Endothelial cell of umbilical vein (primary cell): ENCODE measurements at places on chromosomes 12 and 14. TPM values are rescaled to one million over a fixed set of nuclear protein-coding genes. Genes with fewer than 3 reads are reported as not detected.

DNA sequence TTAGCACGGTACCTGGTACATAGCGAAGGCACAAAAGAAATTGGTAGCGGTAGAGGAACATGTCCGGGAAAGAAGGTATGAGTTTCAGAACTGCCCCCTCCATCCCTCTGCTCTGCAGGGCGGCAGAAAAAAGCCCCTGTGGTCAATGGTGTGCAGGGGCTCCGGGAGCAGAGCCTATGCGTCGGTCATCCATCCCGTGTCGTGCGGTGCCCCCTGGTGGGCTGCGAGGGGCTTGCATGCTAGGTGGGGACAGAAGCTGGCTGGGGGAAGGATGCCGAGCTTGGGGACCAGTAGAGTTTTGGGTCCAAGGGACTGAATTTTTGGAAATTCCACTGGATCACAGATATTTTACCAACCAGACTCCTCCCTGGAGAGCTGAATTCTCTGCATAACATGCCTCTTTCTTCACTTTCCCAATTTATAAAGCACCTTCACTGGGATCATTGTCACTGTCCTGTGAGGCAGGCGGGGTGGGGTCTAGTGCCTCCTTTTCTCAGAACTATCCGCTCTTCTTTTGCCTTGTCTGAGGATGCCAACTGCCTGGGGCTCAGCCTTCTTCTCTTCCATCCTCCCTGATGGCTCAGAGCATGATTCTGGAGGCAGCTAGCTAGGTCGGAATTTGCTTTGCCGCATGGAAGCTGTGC, 148.7 kb downstream of the SMOC1 start:
- peak; percentile 56 for DNase-seq
- H3K4me1 ChIP-seq = no peaks in the 10 kb centered on the region
- H3K4me3 ChIP-seq = no peak overlapping the region
- H3K36me3 ChIP-seq = no peaks in the 10 kb centered on the region
- H3K27me3 ChIP-seq = no peaks in the 10 kb centered on the region

DNA sequence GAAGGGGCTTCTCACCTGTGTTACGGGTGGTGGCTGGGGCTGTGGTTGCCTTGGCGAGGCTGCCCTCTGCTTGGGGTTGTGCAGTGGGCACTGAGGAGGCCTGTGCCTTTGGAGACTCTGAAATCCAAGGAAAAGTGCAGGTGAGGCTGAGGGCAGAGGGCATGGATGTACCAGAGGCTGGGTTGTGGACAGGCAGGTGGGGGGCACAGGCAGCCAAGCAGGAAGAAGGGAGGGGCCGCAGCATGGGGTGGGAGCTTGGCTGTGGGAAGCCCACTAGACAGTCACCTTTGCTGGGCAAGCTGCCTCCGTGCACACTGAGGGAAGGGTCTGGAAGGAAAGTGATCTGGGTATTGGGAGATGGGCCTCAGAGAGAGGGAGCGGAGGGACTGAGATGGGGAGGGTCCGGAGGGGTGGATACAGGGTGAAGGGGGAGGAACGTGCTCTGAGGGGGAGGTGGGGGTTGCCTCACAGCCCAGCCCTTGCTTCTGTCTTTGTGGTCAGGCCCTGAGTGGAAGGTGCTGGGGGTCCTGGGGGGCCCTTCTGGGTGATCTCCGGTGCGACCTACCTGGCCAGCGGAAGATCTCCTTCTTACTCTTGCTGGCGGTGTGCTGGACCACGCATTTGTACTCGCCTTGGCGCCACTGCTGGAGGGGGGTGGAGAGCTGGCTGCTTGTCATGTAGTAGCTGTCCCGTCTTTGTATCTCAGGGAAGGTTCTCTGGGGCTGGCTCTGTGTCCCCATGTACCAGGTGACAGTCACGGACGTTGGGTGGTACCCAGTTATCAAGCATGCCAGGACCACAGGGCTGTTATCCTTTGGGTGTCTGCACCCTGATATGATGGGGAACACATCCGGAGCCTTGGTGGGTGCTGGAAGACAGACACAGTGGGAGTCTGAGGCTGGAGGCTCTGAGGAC, 318.7 kb downstream of the TMEM121 start:
- H3K36me3 ChIP-seq = no peaks in the 10 kb centered on the region
- no peak overlapping the region for H3K4me3 ChIP-seq
- no peak overlapping the region for H3K27ac ChIP-seq
- H3K27me3 ChIP-seq = no peaks in the 10 kb centered on the region
- no peak for DNase-seq

GRCh38 chr12:992647-993046, 1.6 kb downstream of the ERC1 start:
- H3K27ac ChIP-seq = no peak overlapping the region
- DNase-seq = no peak
- H3K4me3 ChIP-seq = no peak overlapping the region
- no peaks in the 10 kb centered on the region for H3K36me3 ChIP-seq

DNA sequence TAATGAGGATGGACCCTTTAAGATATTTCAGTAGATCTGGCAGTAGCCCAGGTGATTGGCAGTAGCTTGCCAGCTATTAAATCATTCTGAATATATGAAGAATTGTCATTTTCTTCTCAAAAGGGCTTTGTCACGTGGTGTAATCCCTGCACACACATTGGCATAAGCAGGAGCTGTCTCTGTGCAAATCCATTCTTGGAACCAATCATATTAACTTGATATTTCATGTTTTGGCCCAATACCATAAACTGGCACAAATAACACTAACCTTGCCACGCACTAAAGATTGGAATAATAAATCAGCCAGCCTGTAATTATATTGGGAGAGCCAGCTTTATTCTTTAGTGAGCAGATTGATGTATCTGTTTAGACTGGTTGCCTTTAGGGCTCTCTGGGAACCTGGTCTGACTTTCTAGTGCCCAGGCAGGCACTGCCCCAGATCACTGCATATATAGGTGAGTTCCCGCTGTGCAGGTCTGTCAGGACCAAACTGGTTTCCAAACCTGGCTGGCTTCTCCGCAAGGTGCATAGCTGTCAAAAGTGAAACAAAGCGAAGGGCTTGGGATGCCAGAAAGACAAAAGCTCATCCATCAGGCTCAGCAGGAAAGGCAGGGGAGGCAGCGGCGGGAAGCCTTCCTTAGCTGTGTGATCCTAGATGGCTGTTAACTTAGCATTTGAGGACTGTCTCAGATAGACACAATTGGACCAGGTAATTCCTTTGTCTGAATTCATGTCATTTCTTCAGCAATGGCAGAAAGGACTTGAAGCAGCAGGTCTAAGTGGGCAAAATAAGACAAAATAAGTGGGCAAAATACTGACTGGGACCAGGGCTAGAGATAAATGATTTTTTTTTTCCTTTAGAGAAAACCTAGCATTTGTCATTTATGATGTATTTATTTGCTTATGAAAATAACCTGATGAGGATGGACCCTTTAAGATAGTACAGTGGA, 128.8 kb upstream of the DYRK2 start:
- no peak for DNase-seq
- H3K27me3 ChIP-seq = no peaks in the 10 kb centered on the region
- no peaks in the 10 kb centered on the region for H3K4me1 ChIP-seq

- H3K36me3 ChIP-seq = no peaks in the 10 kb centered on the region
- H3K27me3 ChIP-seq = no peaks in the 10 kb centered on the region
- H3K4me3 ChIP-seq = no peak overlapping the region
- H3K27ac ChIP-seq = peak overlapping the region; percentile 71
These were observed 112.5 kb downstream of the FOXN3 start for GRCh38 chr14:89304561-89304960.

- no peaks in the 10 kb centered on the region for H3K27me3 ChIP-seq
- DNase-seq = no peak
- H3K4me1 ChIP-seq = peaks cover 31% of the 10 kb centered on the region
- no peaks in the 10 kb centered on the region for H3K36me3 ChIP-seq
These were observed 180.6 kb upstream of the EEA1 start for GRCh38 chr12:93109551-93110203.

- no peaks in the 10 kb centered on the region for H3K27me3 ChIP-seq
- no peaks in the 10 kb centered on the region for H3K4me1 ChIP-seq
- DNase-seq = no peak
- H3K36me3 ChIP-seq = no peaks in the 10 kb centered on the region
These were observed 56.6 kb downstream of the ZFYVE21 start for GRCh38 chr14:103772078-103772712.

DNA sequence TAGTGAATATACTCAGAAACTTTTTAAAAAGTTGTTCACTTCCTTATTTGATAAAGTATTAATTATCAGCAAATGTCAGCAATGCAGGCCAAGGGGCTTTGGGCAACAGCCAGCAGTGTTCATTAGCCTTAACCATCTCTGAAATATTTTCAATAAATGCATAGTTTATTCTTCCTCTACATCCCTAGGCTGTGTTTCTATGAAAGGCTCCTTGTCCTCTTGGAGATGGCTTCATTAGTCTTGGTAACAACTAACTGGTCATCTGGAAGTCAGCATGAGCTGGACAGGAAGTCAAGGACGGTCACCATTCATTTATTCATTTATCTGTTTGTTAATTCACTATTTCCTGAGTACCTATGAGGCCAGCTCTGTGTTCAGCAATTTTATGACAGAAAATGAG, 124.0 kb upstream of the TMEM132D start:
- no peak overlapping the region for H3K4me3 ChIP-seq
- H3K4me1 ChIP-seq = no peaks in the 10 kb centered on the region
- H3K27ac ChIP-seq = no peak overlapping the region
- no peak for DNase-seq
- H3K36me3 ChIP-seq = no peaks in the 10 kb centered on the region
- H3K27me3 ChIP-seq = no peaks in the 10 kb centered on the region

DNA sequence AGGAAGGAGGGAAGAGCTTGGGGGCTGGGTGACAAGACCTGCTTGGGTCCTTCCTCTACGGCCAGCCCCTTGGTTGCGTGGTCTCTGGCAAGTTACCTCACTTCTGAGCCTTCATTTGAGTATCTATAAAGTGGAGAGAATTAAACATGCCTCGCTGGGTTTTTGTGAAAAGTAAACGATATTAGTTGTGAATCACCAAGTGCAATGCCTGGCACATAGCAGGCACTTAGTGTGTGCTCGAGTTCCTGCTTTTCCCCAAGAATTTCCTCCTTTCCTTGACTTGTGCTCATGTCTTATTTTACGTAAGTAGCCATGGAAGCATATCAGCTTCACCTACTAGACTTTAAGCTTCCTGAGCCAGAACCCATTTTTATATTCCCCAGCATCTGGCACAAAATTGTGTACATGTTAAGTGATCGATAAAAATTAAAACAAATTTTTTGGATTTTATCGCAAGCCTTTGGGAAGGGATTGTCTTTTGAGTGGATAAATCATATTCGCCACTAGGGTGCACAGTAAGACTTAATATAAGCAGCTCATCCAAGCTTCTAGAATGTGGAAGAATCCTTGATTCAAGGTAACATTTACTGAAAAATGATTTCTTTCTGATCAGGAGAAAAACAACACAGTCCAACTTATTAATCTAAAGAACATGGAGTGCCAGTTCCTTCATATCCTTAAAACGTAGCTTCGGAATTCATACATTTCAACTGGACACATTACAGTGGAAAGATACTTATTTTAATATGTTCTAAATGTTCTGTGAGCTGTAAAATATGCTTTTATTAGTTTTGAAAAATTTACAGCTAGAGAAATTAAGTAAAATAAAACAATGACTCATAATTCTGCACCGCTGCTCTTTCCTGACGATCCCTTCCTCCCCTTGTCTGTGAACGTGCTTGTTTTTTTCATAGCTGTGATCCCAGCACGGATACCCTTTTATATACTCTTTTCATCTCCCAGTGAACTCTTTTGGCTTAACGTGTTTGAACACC, 62.0 kb downstream of the SLC25A47 start:
- H3K27ac ChIP-seq = peak overlapping the region; percentile 76
- peaks cover 32% of the 10 kb centered on the region for H3K4me1 ChIP-seq
- H3K36me3 ChIP-seq = peaks cover 3% of the 10 kb centered on the region
- peak; percentile 77 for DNase-seq

GRCh38 chr12:28569698-28570411, 379.6 kb downstream of the CCDC91 start:
- no peak overlapping the region for H3K27ac ChIP-seq
- no peaks in the 10 kb centered on the region for H3K27me3 ChIP-seq
- no peak overlapping the region for H3K4me3 ChIP-seq
- H3K4me1 ChIP-seq = peaks cover 6% of the 10 kb centered on the region
- peak; percentile 42 for DNase-seq

DNA sequence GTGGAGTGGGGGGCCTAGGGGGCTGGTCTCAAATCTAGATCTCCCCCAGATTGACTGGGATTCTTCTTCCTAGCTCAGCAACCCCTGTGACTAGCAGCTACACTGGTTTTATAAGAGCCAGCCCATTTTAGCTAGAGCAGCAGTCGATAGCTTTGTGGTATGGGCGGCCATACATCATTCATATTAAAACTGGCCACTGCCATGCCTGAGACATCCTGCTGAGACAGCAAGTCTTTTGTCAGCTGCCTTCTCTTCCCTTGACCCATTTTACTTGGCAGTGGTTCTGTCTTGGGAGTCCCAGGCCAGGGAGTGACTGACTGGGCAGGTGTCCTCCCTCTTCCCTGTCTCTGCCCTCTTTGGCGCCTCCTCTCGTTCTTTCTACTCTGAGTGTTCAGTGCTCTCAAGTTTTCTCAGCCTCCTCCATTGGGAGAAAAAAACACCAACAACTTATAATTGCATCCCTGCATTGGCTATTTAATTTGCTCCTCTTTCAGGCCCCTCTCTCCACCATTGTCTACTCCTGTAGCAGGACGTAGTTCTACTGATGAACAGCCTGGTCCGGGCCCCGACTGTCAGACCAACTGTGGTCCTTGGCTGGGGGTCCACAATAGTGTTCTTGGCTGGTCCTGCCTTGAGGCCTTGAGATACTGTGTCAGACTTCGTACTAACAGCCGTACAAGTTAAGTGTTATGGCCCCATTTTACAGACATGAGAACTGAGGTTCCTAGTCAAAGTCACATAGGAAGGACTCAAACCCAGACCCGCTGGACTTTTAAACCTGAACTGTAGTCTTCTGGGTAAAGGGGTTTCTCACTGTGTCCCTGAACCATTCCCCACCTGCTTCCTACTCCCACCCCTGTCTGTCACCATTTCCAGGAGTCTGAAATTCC, 18.3 kb upstream of the JDP2 start:
- no peaks in the 10 kb centered on the region for H3K4me1 ChIP-seq
- H3K36me3 ChIP-seq = no peaks in the 10 kb centered on the region
- H3K27me3 ChIP-seq = peaks cover 3% of the 10 kb centered on the region
- H3K4me3 ChIP-seq = no peak overlapping the region
- no peak overlapping the region for H3K27ac ChIP-seq
- no peak for DNase-seq

DNA sequence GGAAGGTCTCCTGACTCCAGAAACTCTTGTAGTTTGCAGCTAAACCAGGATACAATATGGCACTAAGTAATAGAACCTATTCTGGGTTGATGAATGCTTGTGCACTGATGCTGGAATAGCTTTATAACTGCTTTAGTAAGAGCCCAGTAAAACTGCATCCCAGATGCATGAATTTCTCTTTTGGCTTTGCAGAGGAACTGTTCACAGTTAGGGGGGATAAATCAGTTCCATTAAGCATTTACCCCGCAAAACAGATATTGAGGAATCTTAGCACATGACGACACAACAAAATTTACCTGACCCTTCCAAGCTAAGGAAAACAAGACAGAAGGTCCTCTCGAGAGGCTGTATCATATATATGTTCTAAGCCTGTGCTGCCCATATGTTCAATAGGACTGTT, 457.4 kb downstream of the FOXG1 start:
- H3K4me1 ChIP-seq = no peaks in the 10 kb centered on the region
- H3K36me3 ChIP-seq = no peaks in the 10 kb centered on the region
- H3K27me3 ChIP-seq = no peaks in the 10 kb centered on the region
- H3K4me3 ChIP-seq = no peak overlapping the region
- H3K27ac ChIP-seq = no peak overlapping the region

Gene ANO2
- 51.6 and 65.0 TPM in 2 replicates for total RNA-seq

Gene AQP2
- total RNA-seq = not detected in 2 replicates

Gene PROX2
- total RNA-seq = not detected in 2 replicates

Gene TEAD4
- total RNA-seq = 39.4 and 46.0 TPM in 2 replicates

Gene TEX22
- 1.1 and 2.1 TPM in 2 replicates for total RNA-seq

Gene LTBR
- total RNA-seq = 84.1 and 102 TPM in 2 replicates

Gene SIX4
- total RNA-seq = 4.7 and 7.5 TPM in 2 replicates

Gene TAS2R13
- total RNA-seq = 0.97 and 1.7 TPM in 2 replicates

Gene DNAI7
- not detected in 2 replicates for total RNA-seq

Gene TPH2
- not detected in 2 replicates for total RNA-seq

Gene SERPINA10
- total RNA-seq = not detected in 2 replicates
